Esophagus muscularis mucosa (tissue), 4 donors: ENCODE measurements at places on chromosomes 6 and 20. TPM values are rescaled to one million over a fixed set of nuclear protein-coding genes. Genes with fewer than 3 reads are reported as not detected.

The B3GALT4 gene
- 13.1 TPM for total RNA-seq

The ZC2HC1B gene
- total RNA-seq: not detected

The CCDC170 gene
- 1.5 TPM for total RNA-seq

The SLC2A10 gene
- 12.0 TPM for total RNA-seq

The PXT1 gene
- total RNA-seq: not detected

The CLDN20 gene
- not detected for total RNA-seq

The GSTA2 gene
- total RNA-seq: not detected

The DPPA5 gene
- total RNA-seq: not detected

The CFAP206 gene
- 0.26 TPM for total RNA-seq

The ZNF343 gene
- 16.3 TPM for total RNA-seq

The DBNDD2 gene
- 99.3 TPM for total RNA-seq

DNA sequence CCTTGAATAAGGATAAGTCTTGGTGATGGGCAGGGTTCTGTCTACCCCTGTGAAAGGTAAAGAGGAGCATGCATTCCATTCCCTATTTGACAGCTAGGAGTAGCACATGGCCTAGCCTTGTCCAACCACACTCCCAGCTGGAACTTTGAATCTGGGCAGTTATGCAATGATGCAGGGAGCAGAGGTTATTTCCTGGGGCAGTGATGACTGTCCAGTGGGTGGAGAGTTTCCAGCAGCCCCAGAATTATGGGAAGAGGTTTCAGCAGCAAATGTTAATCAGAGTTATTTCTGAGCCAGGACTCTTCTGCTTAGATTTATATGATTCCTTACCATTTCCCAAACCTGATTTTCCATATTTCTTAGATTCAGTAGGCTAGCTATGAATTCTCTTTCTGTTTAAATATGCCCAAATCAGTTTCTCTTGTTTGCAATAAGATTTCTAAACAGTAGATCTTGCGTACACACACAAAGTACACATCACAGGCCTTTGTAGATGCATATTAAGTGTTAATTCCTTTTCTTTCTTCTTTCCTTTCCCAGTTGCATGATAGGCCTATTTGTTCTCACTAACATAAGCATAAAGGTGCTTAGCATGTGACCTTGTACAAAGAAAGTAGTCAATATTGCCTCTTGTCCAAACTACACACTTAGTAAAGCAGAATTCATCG, 17.3 kb upstream of the TXLNB start:
- no peak for DNase-seq

- no peak for DNase-seq
Measured at GRCh38 chr6:31438222-31438621, 34.8 kb downstream of the MICA start.

DNA sequence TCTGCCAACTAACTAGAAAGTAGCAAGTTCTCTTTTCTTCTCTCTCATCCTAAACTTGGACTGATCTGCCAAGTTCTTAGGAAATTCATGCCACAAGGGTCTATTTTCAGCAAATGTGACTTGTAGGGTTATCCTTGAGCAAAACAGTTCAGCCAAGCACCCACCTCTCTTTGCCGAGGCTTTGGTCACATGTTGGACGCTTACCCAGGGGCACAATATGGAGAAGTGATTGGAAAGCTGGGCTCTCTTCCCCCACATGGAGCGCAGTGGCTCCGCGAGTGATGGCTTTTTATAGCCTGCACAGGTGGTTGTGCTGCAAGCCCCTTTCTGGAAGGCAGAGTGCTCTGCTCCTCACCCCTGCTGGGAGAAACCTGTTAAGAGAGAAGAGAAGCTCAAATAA, 47.7 kb upstream of the FNDC1 start:
- no peak for DNase-seq

GRCh38 chr6:107988570-107988969, 30.6 kb upstream of the SEC63 start:
- no peak for DNase-seq

DNA sequence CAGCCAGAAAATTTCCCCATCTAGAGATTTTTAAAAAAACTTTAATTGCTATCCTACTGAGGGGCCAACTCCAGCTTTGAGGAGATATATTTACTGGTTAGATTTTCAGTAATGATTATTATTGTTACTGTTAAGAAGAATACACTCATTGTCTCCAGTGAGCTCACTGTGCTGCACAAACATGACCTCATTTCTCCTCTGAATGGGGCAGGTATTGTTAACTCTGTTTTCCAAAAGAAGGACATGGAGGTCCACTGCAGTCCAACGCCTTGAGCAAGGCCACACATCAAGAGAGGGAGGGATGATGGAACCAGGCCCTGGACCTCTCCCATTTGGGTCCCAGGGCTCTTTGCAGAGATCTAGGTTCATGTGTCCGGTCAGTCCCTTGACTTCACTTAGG, 13.9 kb upstream of the SCUBE3 start:
- DNase-seq: no peak

GRCh38 chr6:63689421-63689820, 53.8 kb downstream of the PHF3 start:
- no peak for DNase-seq

GRCh38 chr6:6319952-6320811, at the start of gene F13A1:
F13A1 (minus strand) TSS chr6:6320662; CDS start chr6:6318664, 1,998 bp downstream.
- peak; percentile 74 for DNase-seq

DNA sequence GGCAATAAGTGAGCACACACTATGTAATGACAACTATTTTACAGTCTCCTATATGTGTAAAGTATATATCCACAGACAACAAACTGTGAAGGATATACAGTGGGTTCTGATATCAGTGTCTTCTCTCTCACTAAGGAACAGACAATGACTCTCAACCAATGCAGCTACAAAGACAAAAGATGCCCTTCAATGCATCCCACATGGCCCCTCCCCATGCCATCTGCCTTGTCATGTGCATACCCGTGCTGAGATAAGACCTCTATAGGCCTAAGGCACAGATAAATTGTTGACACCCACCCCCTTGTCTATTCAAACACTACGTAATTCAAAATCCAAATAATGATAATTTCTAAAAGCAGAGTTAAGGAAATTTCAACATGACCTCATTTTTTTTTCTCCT, 1123.5 kb upstream of the MAP3K7 start:
- no peak for DNase-seq

DNA sequence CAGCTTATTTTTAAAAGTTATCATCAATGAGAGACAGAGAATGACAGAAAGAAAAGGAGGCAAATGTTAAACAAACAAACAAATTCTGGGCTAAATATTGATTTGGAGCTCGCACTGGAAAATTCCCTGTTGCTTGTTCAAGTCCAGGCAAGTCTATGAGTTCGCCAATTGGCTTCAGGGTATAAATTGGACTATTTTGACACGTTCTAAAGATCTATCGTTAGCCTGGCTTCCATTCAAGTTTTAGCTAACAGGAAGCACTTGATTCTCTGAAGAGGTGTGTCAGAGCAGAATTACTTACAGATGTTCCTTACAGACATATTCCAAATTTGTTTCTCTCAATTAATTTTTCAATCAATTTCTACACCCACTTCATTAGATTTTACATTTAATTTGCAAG, 15.8 kb upstream of the RFPL4B start:
- DNase-seq: no peak

DNA sequence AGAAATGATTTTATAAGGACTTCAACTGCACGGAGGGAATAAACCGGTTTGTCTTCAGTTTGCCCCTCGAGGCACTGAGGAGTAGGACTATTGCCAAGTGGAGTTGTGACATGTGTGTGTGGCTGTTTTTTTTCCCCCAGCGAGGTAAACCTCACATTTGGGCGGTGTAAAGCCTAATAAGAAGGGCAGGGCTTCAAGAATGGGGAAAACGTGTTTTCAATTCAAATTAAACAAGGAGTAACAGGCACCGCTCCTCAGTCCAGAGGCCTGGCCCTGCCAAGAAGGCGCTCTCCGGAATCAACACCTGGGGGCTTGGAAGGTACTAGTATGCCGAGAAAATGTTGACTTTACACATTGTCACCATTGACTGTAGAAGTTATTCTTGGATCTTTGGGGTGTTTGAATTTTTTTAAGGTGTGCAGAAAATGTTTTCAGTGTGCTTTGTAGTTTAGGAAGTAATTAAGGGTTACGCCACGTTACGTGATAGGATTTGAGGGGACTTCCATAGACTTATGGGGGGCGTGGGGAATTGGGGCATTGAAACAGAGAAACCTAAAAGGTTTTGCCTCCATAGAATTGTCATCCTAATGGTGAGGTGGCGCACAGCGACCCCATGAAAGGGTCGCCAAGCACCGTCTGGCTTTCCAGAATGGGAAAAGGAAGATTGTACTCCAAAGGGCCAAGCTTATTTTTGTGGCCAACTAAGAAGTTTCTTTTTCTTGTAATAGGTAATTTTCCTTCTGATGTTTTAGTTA, 791 bp downstream of the ADGRG6 start:
- DNase-seq: no peak

DNA sequence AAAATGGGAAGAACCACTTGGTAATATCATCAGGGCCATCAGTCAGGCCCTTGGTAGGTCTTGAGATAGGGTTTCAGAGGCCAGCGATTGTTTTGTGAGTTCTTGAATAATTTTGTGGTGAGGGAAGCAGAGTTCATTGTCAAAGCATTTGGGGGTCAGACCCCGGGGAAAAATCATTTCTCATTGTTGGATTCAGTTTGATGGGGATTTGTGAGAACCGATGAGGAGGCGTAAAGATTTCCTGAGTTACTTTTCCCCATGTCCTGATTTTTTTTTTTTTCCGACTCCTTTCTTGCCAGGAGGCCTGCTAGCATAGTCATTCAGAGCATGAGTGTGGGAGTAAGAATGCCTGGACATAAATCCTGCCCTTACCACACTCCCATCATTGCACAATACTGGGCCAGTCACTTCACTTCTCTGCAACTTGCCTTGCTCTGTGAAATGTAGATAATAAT, 60.3 kb downstream of the TSHZ2 start:
- DNase-seq: no peak

GRCh38 chr6:17417817-17418216, 24.4 kb downstream of the CAP2 start:
- DNase-seq: no peak

- no peak for DNase-seq
Measured at GRCh38 chr20:3798908-3799248, 2.8 kb downstream of the CDC25B start.

GRCh38 chr20:19466206-19466928, 253.9 kb downstream of the SLC24A3 start:
- no peak for DNase-seq

DNA sequence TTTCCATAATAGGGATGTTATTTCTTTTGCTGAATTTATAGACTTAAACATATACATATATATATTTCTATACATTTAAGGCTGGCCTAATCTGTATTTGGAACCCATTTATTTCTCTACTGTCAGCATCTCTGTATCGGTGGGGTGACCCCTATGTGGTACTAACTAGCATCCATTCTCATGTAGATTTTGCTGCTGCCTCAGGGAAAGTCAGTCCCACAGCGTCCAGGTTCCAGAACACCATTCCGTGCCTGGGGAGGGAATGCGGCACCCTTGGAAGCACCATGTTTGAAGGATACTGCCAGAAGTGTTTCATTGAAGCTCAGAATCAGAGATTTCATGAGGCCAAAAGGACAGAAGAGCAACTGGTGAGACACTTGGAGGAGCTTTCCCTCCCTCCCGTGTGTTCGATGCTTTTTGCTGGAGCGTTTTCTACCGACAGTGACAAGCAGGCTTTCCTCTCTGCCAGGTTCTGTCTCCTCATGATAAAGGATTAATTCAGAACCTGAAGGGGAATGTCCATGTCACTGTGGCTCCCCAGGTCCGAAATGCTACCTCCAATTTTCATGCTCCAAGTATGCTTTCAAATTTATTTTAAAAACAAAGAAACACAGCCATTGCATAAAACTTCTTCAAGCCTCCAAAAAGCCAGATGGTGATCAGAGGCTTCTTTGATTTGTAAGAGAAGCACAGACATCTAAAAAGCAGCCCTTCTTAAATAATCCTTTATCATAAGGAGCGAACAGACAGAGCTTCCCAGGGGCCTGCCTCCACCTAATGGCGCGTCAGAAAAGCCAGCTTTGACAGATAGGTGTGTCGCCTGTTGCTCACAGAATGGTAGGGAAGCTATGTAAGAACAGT, 13.1 kb downstream of the TNFAIP3 start:
- no peak for DNase-seq

DNA sequence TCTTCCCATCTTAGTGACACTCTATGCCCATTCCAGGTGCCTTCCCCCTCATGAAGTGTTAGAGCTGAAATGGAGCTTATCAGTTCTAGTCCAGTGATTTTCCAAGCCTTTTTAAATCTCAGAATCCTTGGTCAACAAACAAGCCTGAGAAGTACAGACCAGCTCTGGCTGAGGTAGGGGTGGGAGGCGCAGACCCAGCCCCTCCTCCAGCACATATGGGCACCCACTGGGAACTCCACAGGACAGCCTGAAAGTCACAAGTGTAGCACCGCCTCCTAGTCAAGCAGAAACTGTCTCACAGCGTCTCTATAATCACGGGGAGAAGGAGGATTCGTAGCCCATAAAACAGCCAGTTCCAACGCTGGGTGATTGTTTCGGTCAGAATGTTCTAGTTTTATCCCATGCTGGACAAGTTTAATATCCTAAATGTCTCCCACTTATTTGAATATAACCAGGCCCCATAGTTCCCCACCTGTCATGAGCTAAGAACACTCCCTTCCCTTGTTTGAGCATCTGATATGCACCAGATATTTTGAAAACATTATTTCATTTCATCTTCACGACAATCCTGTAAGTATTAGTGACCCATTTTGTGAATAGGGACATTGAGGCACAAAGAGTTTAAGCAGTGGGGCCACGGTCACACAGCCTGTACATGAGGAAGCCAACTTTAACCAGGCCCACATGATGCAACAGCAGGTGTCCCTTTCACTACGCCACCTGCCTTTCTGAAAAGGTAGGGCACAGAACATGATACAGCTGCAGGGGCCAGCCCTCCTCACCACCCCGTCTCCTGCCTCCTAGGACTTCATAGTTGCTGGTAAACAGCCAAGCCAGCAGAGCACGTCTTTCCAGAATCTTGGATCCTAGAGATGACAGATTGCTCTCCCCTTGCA, 40.1 kb downstream of the TRAF3IP2 start:
- no peak for DNase-seq

DNA sequence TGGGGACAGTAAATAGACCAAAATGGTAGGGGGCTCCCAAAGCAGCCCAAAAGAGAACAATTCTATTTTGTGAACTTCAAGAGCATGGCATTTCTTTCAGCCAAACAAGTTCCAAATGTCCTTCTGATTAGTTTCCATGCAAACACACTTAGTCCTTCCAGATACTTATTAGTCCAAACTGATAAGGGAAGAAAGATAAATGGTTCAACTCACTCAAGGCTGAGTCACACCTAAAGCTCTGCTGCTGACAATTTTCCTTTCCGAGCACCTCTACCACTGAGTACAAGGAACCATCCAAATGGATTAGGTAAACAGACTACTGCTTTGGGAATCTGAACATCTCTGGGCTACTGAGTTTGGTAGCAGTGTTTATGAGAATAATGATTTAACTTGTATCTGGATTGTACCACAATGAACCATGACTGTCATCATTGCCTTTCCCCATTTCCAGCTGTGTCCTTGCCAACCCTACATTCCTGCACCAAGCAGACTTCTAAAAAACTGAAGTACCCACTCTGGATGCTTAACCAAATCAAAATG, 71.2 kb downstream of the TNFRSF21 start:
- DNase-seq: no peak
